Cortex of kidney (tissue), 1 donor: ENCODE measurements at places on chromosomes 13 and 19.

GRCh38 chr19:11964496-11964857, 363 bp upstream of the ZNF763 start:
- DNase-seq, result no peak

DNA sequence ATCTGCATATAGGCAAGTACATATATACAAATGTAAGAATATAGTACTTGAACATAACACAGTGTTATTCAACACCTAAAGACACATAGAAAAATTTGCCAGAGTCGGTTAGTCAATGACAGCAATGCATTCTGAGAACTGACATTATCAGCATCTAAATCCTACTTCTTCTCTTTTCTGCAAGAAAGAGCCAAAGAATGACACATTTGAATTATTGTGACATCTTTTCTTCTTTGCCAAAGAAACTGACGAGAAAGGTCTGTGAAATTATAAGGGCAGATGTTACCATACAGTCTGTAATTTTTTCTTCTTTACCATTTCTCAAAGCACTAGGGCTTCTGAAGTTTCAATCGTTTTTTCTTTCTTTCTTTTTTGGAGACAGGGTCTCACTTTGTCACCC, 350.9 kb upstream of the NBEA start:
- no peak for DNase-seq

DNA sequence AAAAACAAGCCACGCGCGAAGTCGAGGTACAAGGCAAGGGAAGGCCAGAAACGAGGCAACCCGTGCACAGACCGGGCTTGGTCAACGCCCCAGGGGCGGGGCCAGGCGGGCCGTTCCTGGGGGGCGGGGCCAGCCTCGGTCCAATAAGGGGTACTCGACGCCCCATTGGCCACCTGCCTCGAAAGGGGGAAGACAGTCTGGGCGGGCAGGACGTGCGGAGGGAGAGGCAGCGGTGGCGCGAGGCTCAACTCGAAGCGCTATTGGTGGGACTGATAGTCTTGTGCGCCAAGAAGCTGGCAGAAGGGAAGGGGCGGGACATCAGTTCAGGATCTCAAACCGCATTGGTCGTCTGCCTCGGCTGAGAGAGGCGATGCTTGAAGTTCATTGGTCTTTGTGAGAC, at the start of gene LYPD4:
TSS of gene LYPD4 (minus strand) at position 83 of the 400 bp plus-strand sequence. CDS start 5,398 bp downstream, outside the sequence.
- DNase-seq, result no peak

DNA sequence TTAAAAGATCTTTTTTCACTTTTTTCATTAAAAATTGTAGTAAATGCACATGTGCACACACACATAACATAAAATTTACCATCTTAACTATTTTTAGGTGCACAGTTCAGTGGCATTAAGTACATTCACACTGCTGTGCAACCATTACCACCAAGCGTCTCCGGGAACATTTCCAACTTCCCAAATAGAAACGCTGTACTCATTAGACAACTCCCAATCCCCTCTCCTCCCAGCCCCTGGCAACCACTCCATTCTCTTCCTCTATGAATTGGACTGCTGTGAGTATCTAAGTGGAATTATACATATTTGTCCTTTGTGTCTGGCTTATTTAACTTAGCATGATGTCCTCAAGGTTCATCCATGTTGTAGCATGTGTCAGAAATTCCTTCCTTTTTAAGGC, 11.6 kb downstream of the GJB2 start:
- DNase-seq, result no peak

DNA sequence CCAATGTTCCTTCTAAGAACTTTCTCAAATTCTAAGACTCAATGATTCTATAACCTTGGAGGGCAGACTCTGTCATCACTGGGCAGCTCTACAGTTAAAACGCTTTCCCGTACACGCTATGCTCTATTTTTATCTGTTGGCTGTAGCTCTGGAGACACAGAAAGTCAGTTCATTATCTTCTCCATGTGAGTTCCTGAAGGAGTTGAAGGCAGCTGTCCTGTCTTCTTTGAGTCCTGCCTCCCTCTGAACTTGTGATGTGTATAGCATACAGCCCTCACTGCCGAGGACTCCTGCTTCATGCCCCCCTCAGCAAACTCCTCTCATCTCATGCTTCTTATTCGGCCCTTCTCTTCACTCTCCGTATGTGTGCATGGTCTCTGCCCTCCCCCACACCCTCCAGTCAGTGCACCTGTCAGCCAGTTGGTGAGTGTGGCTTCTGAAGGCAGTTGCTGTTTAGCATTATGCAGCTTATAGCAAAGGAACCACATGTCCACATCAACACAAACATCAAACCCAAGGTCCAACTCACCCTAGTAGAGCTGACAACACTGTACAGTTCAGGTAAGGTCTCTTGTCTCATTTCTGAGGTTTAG, 504.9 kb downstream of the DIAPH3 start:
- no peak for DNase-seq

DNA sequence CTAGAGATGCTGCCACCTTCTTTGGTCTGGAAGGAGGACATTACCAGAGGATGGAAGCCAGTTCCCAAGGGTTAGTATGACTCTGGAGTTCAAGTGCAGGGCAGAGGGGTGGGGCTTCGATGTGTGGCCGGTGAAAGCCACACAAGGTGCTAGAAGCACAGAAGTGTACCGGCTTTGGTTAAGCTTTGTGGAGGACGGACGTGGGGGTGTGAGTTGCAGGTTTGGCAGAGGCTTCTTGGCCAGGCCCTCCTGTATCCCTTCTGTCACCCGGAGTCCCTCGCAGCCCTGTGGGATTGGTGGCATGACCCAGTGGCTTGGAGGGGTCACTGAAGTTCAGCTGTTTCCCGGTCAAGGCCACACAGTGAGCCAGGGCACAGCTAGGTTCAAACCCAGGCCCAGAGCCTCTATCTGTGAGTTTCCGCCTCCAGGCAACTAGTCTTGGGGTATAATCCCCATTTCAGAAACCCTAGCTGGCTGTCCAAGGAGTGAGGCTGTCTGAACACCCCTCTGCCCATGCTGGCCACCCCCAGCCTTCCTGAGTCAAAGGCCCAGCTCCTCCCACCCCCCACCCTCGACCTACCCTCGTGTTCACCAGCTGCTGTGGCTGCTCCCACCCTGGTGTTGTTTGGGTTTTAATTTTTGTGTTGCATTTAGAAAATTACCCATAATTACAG, 4.6 kb upstream of the SSBP4 start:
- no peak for DNase-seq

GRCh38 chr13:98653463-98653985, 76.6 kb upstream of the STK24 start:
- no peak for DNase-seq

- no peak for DNase-seq
Observed at GRCh38 chr19:10557603-10558197, 8.1 kb downstream of the KRI1 start.
